Tibial nerve (tissue), 4 donors: ENCODE measurements at places on chromosomes 7 and 10. TPM values are rescaled to one million over a fixed set of nuclear protein-coding genes. Genes with fewer than 3 reads are reported as not detected.

Gene CCL26
- not detected for total RNA-seq

Gene NXPH1
- not detected for total RNA-seq

Gene ANKRD30A
- 0.22 TPM for total RNA-seq

Gene SPDYE2B
- total RNA-seq: not detected

Gene LRRC4
- total RNA-seq: 2.2 TPM

Gene GDF10
- 25.7 TPM for total RNA-seq

Gene AKR1C4
- not detected for total RNA-seq

Gene KCND2
- not detected for total RNA-seq

DNA sequence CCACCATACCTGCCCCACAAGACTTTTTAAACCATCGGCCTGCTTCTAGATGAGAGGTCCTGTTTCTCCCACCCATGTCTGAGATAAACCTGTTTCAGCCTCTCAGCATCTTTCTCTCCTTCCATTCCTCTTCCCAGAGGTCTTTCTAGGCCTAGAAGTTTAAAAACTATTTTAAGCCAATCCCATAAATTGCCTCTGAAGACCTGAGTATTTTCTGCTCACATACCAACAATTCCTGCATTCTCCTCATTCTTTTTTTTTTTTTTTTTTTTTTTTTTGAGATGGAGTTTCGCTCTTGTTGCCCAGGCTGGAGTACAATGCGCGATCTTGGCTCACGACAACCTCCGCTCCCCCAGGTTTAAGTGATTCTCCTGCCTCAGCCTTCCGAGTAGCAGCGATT lies 262.9 kb upstream of the AUTS2 start:
- no peak for DNase-seq

GRCh38 chr10:82721831-82722230 lies 846.8 kb downstream of the NRG3 start:
- no peak for DNase-seq

- DNase-seq: no peak
Observed at GRCh38 chr10:6592080-6592479, 12.0 kb upstream of the PRKCQ start.

DNA sequence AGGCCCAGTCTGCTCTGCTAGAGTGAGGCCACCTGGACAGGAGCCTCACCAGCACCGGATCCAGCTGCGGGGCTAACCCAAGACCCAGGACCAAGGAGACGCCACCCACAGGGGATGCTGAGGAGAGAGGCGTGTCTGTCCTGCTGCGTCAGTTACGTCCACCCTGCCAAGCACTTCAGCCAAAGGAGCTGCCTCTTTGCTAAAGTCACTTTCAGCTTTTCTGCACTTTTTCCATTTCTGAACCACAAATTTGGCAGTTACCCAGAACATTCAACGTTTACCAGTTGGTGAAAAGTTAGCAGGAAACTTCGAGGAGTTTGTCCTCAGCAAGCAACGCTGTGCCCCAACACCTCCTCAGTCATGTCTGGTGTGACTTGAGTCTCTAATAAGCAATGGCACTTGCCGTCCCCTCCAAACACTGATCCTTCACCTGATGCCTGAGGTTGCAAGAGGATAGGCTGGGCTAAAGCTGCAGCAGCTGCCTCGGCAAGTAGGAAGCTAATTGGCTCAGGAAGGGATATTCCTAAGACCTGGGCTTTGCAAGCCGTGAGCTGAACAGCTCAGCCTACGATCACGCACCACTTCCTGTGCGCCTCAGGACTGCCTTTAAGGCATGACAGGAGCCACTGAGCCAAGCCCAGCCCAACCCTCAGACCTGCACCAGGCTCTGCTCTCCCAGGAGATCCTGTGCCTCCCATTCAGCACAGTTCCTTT lies 40.1 kb downstream of the KCNH2 start:
- DNase-seq: no peak

DNA sequence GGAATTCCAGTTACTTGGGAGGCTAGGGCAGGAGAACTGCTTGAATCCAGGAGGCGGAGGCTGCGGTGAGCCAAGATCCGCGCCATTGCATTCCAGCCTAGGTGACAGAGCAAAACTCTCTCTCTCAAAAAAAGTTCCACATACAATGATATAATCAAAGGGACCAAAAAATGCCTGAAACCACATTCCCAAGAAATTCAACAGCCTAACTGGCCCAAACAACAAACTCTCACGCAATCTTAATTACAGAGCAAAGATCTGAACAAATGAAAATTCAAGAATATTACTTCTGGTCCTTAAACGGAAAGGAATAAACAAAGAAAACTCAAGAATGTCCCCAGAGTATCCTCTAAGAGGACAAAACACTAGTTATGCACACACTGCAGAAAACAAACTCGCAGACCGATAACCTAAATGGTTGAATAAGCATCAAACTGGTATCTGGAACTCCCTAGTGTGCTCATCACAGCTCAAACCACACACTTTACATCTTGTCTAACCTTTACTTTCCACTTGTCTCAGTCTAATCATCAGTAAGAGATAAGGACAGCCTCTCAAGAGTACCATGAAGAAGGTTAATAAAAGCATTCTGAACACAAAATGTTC lies 3.7 kb downstream of the OGA start:
- DNase-seq: no peak

DNA sequence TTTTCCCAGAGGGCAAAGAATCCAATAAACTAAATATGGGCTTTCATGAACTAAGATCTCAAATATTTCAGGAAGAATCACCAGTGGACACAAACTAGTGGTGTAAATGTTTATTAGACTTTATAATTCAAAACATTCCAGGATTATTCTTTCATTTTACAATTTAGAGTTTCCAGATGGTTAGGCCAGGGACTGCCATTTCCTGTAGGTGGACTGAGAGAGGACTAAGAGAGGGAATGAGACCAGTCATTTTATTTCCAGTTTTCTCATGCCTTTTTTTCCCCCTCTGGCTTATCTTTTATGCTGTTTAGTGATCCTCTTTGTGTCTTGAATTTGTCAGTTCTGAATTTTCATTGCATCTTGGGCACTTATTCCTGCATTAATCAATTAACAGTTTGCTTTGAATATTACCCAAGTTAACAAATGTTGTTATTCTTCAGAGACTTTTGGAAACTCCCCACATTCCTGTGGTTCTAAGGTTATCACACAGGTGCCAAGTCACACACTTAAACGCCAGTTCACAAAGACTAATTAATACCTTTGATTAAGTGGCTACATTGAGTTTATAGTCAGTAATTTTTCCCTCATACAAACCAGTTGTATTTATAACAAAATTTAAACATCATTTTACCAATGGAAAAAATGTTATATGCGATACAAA lies 12.3 kb downstream of the CISD1 start:
- no peak for DNase-seq

GRCh38 chr10:117543225-117544003 lies 868 bp downstream of the EMX2 start:
- no peak for DNase-seq

GRCh38 chr7:47587976-47588375 lies 6.1 kb upstream of the TNS3 start:
- no peak for DNase-seq

- DNase-seq: no peak
Observed at GRCh38 chr10:120609006-120609405, 152.0 kb downstream of the PLPP4 start.

DNA sequence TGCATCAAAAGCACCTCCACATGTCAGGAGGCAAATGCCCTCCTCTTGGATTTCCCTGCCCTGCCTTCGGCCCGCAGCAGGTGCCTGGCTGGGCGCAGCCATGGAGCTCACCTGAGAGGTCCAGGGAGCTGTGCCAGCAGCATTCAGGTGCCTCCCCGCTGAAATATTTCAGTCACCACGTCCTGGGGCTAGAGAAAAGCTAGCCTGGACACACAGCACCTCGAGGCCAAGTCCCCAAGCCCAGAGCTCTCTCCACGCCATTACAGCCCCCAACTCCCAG lies 102.7 kb downstream of the MAD1L1 start:
- DNase-seq: no peak

GRCh38 chr10:48193556-48193955 lies 80.9 kb downstream of the FRMPD2 start:
- no peak for DNase-seq

GRCh38 chr7:134755422-134756022 lies 23.9 kb upstream of the CALD1 start:
- DNase-seq: peak; percentile 68

GRCh38 chr7:130273933-130274255 lies 7.2 kb downstream of the CPA2 start:
- DNase-seq: peak; percentile 61

- no peak for DNase-seq
Observed at GRCh38 chr10:43231523-43232078, 35.3 kb downstream of the RASGEF1A start.
